Vagina (tissue), 2 donors: ENCODE measurements at places on chromosomes 3 and 15.

DNA sequence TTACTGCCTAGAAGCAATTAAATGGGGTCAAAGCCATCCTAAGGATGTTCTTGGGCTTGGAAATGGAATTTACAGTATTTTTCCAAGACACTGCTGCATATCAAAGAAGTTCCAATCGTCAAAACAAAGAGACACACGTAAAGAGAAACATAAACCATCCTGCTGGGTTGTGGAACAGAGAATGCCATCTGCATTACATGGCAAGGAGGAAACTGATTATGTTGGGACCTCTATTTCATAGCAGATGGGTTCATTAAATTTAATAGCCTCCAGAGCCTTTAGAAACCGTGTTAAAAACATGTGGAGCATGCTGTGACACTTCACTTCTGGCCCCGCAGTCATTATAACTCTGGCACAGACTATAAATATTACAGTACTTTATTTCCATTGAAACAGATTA, 154.6 kb downstream of the LRTM1 start:
- no peak for DNase-seq

GRCh38 chr15:69324565-69324964, 25.9 kb downstream of the PAQR5 start:
- DNase-seq, result no peak

- no peak for DNase-seq
These were observed 145.3 kb downstream of the RORA start for GRCh38 chr15:61083788-61084134.

GRCh38 chr15:73936181-73936580, 9.9 kb downstream of the LOXL1 start:
- no peak for DNase-seq

- DNase-seq, result no peak
These were observed 156.7 kb downstream of the RAB11A start for GRCh38 chr15:66025972-66026371.

DNA sequence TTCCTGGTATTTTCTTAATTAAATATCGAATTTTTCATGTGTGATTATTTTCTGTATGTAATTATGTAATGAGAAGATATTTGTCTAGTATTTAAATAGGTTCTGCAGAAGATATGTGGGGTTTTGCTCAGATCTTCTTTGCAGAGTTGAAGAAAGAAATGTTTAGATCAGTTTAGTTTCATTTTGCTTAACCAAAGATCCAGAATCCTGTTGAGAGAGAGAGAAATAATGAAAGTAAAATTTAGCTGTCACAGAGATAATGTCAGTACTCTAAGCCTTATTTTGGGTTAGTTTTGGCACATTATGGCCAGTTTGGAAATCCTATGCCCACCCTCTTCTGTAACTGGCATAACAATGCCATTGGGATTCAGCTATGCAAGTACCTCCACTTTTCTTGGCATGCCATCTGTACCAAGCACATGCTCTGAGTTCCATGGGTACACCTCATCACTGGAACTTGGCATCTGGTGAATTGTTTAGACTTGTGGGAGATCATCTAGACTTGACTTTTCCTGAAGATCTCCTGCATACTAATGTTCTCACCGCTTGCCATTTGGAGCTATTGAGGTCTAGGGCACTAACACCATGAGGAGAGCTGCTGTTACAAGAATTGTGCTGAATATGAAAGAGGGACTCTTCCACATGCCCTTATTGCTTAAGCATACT, 30.9 kb downstream of the PLSCR1 start:
- DNase-seq, result no peak

DNA sequence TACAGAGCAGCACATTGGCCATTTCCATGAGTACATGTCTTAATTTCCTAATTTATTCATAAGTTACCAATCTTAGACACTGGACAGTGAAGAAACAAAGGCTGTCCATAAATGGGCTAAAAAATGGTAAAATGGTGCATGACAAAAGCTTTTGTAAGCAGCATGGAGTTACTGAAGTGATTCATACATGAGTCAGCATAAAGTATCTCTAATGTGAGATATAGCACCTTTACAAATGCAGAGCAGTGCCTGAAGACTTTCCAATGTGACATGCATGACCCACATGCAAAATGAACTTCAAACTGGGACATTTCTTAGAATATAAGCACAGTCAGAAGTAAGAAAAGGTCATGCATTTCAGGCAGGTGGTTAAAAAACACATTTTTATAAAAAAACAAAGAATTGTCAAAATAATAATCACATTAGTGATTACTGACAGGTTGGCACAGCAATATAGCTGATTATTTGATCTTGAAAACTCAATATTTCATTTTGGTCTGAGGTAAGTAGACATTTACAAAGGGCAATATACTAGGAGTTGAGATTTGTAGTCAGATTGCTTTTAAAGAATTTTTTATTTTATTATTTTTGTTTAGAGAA, 299.3 kb downstream of the PLCL2 start:
- DNase-seq, result no peak

DNA sequence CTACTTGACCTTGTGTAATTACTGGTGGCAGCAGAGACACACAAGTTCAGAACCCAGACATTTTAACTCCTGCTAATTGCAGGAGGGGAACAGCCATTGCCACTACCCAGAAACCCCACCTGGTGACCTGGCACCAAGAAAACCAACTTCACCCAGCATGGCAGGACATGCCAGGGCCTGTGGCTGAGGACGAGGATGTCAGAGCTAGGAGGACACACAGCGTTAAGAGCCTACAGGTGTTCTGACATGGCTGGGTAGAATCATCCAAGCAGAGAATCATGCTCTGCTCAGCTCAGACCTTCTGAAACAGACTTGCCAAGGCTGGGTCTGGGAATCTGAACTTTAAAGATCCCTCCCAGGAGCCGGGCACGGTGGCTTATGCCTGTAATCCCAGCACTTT, 11.7 kb upstream of the SPATA12 start:
- no peak for DNase-seq
